KBM-7 (cell line): ENCODE measurements at places on chromosomes 2 and 18.
A peak's percentile ranks its signal among the peaks of the same experiment; 100 is the strongest.

- no peak for DNase-seq
Observed at GRCh38 chr18:63318889-63319382, 633 bp downstream of the BCL2 start.

- DNase-seq, result no peak
Observed at GRCh38 chr2:128260239-128261138, 58.2 kb downstream of the HS6ST1 start.

- DNase-seq, result no peak
Observed at GRCh38 chr2:173278794-173279526, 75.7 kb upstream of the CDCA7 start.

DNA sequence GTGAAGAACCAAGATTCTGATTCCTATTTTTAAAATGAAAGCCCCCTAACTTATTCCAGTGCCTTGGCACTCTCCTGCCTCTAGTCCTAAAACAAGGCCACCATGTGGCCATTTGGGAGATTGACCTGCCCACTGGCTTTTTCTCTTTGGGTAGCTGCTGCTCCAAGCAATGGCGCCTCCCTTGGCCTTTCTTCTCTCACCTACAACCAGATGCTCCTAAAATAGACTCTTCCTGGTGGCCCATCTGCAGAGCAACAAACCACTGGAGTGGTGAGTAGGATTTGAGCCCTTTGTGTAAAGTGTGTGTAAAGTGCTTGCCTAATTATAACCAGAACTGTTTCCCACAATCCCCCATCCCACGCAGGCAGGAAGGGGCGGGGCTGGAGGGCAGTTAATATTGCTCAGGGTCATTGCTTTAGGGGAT is 114.2 kb downstream of the FHOD3 start:
- DNase-seq, result peak; percentile 42

DNA sequence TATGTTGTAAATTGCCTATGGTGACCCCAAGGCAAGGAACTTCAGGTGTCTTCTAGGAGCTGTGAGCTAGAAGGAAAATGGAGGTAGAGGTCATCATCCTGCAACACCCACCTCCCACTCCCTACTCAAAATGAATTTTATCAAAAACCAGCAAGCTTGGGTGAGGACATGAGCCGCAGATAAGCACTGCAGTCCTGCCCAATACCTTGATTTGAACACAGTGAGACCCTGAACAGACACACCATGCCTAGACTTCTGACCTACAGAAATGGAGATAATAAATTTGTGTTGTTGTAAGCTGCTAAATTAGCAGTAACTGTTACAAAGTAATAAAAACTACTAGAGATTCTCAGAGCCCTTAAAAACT is 13.4 kb downstream of the MEX3C start:
- no peak for DNase-seq

GRCh38 chr18:58067601-58068000 is 23.6 kb downstream of the NEDD4L start:
- no peak for DNase-seq

GRCh38 chr2:132757676-132758075 is 87.7 kb upstream of the LYPD1 start:
- DNase-seq, result no peak

GRCh38 chr18:25805323-25805722 is 285.1 kb downstream of the SS18 start:
- DNase-seq, result no peak

GRCh38 chr18:61581578-61582201 is 248.5 kb downstream of the CDH20 start:
- peak; percentile 89 for DNase-seq

GRCh38 chr2:10541081-10541480 is 93.0 kb upstream of the ODC1 start:
- no peak for DNase-seq

DNA sequence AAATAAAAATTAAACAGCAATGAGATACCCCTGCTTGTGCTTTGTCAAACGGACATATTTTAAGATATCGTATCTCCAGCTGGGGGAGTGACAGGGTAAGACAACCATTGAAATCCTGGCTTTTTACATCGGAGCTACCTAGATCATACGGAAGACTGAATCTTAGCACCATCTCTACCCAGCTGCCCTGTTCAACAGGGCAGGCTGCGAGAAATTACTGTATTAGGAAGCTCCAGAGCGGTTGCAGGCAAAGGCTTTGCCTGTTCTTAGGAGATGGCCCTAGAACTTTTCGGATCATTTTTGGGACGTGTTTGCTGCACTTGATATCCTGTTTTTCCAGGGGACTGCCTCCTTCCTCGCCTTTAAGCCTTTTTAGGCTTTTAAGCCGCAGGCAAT is 2.0 kb upstream of the PRKCE start:
- no peak for DNase-seq

GRCh38 chr2:237649541-237650454 is 22.4 kb downstream of the LRRFIP1 start:
- no peak for DNase-seq

GRCh38 chr2:223108351-223109050 is 56.5 kb downstream of the KCNE4 start:
- no peak for DNase-seq

DNA sequence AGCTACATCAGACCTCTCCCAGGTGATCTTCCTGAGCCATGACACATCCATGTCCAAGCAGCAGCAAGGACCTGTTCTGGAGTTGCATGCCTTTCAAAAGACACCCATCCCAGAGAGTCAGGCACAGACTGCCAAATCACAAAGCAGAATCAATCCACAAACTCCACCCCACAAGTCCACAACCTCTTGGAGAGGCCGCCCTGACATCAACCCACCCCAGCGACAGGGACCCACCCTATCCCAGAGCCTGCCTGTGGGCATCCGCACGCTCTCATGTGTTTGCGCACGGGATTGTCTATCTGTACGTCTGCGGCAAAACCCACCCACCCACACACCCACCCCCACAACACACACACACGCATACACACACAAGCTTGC is 11.9 kb downstream of the SMAD7 start:
- no peak for DNase-seq

DNA sequence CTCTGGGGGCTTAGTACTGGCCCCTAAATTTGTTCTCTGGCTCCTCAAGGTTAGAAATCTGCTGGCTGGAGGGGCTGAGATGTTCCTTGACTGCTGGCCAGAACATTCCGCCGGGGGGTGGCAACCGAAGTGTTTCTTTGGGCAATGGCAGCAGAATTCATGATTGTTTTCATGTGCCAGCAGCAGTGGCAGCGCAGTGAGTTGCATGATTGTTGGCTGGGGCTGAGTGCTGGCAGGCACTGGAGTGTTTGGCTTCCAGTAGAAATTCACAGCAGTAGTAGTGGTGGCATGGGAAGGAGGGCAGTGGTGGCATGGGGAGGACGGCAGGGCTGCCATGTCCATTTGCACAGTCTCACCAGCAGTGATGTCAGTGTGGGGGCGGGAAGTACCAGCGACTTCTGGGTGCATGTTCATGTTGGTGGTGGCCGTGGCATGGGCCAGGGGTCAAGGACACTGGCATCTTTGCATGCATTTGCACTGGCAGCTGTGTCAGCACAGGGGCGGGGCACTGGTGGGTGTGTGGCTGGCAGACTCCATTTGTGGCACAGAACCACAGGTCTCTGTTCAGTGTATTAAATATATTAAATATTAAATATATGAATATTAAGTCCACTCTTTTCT is 130.6 kb upstream of the CDH7 start:
- no peak for DNase-seq

DNA sequence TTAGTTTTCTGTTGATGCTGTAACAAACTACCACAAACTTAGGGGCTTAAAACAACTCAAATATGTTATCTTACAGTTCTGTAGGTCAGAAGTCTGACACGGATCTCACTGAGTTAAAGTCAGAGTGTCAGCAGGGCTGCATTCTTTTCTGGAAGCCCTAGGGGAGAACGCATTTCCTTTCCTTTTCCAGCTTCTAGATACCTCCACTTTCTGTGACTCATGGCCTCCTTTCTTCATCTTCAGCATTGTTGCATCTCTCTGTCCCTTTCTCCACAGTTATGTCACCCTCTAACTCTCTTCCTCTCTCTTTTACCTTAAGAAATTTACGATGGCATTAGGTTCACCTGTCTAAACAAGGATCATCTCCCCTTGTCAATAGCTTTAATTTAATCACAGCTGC is 13.3 kb upstream of the PPP4R1 start:
- DNase-seq, result no peak

DNA sequence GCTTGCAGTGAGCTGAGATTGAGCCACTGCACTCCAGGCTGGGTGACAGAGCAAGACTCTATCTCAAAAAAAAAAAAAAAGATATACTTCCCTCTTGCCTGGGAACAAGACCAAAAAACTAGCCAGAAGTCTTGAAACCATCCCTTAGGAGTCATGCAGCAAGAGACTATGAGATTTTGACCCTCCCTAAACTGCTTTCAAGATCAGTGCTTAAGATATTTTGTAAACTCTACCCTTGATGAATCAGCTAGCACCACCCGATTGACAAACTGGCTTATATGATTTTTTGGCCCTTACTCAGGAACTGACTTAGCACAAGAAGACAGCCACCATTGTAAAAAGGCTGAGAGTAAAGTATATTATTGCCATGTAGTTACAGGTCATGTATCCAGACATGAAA is 3.8 kb downstream of the SULT1C3 start:
- no peak for DNase-seq

DNA sequence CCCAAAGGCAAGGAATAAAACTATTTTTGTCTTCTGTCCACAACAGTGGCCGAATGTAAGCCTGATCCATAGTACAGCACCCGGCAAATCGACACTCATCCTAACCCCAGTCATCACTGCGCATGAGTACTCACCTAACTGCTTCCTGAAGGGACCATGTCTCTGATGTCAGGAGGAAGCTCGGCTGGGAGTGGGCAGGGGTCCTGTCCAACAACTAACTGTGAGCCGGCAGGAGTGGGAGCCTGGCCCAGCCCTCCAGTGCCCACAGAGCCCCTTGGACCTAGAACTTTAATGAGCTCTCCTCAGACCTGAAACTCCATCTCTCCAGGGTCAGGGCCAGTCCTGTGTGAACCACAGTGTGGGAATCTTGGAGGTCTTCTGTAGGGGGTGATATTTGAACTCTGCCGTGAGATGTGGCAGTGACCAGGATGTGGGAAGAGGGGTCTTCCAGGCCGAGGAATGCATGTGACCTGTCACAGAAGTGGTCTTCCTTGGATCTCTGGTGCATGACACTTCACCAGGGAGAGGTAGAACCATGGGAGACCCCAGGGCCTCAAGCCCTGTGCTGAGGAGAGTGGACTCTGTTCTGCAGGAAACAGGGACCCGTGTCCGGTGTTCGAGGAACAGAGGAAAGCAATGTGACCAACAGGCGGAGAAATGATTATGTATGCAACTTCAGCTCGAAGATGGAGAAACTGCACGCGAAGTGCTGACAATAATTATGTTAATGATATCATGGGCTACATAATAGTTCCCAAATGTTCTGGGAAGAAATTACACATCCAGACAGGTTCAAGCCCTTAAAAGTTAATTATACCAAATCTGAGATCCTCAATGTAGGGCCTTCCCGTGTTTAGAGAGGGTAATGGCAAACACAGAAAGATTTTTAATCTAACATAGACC is 240.1 kb upstream of the HDAC4 start:
- no peak for DNase-seq

- DNase-seq, result peak; percentile 68
Observed at GRCh38 chr2:54557601-54558187, 101.6 kb downstream of the SPTBN1 start.

GRCh38 chr18:45324101-45324494 is 291.2 kb upstream of the SLC14A2 start:
- DNase-seq, result no peak

DNA sequence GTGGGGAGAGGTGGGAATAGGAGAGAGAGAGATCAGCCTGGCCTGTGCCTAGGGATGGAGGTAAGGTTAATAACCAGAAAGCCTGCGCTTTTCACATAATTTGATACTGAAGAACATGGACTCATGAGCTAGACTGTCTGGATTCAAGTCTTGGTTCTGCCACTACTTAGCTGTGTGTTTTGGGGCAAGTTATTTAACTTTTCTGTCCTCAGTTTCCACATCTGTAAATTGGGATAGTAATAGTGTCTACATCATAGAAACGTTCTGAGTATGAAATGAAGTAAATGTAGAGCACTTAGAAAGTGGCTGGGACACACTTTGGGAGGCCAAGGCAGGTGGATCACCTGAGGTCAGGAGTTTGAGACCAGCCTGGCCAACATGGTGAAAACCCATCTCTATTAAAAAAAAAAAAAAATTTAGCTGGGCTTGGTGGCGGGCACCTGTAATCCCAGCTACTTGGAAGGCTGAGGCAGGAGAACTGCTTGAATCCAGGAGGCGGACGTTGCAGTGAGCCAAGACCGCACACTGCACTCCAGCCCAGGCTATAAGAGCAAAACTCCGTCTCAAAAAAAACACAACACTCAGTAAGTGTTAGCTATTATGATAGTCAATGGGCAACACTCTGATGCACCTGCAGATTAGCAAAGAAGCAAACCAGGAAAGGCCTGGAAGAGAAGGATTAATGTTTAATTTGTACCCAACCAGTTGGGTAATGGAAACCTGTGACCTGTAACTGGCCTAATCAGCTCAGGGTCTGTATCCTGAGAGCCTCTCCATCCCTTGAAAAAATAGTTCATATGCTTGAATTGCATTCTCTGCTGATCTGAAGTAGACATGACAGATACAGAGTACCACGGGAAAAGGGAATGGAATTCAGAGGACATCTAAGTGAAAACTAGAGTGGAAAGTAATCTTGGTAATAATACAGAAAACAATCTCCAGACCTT is 6.8 kb downstream of the GALM start:
- no peak for DNase-seq

DNA sequence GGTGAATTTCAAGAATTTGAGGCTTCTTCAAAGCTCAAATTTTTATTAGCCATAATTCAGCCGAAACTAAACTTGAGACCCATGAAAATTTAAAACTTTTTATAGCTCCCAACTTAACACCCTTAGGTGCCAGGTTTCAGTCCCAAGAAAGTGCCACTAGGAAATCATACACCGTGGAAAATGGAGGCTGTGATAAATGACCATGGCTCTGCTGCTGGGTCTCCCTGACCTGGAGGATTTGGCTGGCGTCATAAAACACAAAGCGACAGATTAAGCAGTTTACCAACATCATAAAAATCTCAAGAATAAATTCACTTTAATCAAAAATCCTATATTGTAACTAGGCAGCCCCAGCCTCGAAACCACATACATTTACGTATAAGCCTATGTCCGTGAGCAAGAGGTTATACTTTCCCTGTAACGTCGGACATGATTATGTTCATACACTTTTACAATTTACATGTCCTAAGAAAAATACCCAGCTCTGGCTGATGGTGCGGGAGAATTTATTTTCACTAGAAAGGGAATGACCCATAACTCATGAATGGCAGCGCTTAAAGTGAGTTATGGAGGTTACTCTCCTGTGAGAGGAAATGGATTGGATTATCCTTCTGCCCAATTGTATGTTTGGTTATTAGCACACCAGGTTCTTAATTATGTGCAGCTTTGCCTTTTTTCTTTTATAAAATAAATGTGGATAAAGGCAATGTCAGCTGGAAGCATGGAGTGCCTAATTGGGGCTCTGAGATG is 329.4 kb downstream of the AGPS start:
- no peak for DNase-seq

GRCh38 chr2:11387843-11388242 is 43.4 kb upstream of the ROCK2 start:
- DNase-seq, result no peak

GRCh38 chr2:39550701-39551285 is 113.7 kb upstream of the MAP4K3 start:
- DNase-seq, result no peak
